ENCODE measurements at places on chromosomes 11 and 22.

GRCh38 chr11:25876456-25876965 is 455.4 kb upstream of the ANO3 start:
- no peak for DNase-seq

DNA sequence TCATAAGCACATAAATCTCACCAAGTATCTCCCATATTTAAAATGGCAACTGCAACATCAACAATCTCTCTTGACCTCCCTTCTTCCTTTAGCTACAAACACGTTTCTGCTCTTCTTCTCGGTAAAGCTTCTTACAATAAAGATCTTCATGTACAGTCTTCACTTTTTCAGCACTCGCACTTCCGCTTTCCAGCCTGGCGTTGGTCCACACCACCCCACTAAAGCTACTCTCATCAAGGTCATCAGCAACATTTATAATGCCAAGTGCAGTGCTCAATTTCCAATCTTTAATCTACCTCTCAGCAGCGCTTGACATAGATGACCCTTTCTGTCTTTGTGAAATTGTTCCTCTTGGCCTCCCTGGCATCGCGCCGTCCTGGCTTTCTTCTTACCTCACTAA is 33.6 kb downstream of the NTM start:
- DNase-seq: no peak

DNA sequence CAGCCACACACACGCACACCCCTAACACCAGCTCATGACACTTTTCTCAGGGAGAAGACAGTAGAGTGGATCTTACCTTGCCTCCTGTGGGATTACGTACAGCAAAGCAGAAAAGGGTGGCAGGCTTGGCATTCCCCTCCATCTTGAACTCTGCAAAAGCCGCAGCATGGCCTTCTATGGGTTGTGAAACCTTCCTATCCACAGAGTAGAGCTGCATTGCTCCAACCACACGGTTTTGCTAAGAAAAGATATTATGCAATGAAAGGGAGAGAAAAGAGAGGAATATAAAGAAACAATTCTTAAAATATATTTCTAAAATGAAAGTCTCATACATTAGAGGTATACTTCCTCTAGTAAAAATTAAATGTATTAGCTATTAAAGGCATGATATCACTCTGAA is 48.8 kb downstream of the CLTCL1 start:
- DNase-seq: no peak

DNA sequence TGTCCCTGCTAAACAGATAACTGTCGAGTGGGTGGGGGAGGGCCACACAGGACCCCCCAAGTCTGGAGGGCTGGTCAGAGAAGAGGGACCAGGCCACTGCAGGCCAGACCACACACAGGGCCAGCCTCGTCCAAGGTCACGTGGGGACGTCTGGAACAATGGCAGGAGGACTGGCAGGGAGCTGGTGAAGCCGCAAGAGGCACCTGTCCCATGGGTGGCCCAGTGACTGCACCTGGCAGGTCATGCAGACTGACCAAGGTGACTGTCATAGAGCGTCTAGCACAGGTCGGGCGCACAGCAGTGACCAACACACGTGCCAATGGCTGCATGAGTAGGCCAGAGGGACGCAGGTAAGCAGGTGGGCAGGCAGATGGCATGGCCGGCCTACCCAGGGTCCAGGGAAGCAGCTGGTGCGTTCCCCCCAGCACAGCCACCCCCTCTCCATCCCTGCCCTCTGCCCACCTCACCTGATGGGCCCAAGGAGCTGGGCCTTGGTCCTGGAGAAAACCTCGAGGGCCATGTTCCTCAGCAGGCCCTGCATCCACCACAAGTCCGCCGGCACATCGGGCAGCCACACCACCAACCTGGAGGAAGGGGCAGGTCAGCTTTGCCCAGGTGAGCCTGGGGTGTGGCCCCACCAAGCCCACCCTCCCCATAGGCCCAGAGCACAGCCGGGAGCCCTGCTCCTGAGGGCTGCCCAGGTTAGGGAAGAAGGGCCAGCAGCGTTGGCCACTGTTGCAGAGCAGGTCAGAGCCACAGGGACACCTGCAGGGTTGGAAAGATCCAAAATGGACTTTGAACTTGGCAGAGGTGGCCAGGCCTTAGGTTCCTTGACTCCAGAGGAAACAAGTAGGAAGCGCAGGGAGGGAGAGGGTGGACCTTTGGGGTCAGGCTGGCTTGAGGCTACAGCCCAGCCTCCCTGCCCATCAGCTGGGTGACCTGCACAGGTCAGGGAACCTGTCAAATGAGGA is 10.4 kb downstream of the PNPLA5 start:
- no peak for DNase-seq

- no peak for DNase-seq
These were observed 55.2 kb upstream of the SLC22A12 start for GRCh38 chr11:64535811-64536210.

DNA sequence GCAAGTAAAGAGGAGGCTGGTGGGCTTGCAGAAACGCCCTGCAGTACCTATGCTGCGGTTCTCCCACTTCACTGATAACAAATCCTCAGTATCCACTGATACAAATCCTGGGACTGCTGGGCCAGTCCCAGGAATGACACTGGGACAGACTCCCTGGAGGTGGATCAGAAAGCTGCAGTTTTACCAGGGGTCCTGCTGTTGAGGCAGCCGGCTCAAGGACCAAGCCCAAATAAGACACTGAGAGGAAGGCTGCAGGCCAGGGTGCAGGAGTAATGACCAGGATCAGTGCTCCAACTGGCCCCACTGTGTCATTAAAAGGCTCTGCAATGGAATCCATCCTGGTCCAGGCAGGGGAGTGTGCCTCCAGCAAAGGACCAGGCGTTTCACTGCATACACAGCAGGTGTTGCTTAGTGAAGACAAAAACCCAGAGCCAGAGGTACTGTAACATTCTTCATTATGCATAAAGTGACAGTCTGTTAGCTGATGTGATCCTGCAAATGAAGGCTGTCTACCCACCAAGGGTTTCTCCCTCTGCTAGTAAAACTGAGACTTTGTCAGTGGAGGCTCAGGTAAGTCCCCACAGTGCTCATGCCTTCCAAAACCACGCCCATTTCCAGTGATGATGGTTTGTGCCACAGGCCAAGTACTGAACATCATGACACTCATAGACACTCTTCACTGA is 1.4 kb upstream of the C22orf39 start:
- DNase-seq: no peak

DNA sequence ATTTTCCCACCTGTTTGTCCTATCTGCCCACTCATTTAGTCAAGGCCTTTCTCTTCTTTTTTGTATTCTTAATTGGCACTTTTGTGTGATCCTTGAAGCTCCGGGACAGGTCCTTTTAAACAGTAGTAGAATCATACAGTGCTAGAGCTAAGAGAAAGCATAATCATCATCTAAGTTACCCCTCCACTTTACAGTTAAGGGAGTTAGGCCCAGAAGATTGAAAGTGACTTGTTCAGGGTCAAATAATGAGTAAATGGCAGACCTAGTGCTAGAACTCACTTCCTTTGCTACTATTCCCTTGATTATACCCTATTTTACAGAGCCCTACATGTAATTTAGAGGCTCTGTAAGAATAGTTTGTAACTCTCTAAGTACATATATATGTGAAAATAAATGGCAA is 2.5 kb downstream of the USP47 start:
- DNase-seq: no peak

GRCh38 chr22:42229455-42230149 is 40.9 kb downstream of the TCF20 start:
- no peak for DNase-seq

DNA sequence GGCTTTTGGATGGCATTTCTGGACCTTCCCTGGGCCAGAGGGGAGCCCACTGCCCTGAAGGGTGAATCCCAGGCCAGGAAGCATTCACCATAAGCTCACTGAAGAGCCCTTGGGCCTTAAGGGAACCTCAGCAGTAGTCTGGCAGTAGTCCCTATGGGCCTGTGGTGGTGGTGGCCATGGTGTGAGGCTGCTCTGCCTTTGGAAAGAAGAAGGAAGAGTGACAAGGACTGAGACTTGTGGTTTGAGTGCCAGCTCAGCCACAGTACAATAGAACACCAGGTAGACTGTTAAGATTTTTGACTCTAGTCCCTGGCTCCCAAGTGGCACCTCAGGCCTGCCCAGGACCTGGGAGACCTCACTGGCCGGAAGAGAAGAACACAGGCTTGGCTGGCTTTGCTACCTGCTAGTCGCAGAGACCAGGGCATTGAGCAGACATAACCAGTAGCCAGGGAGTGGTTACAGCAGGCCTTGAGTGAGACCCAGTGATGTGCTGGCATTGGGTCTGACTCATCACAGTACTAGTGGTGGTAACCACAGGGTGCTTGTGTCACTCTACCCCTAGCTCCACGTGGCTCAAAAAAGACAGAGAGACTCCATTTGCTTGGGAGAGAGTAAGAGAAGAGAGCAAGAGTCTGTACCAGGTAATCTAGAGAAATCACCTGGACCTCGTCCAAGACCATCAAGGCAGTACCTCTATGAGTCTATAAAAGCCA is 259.8 kb upstream of the BLID start:
- no peak for DNase-seq

DNA sequence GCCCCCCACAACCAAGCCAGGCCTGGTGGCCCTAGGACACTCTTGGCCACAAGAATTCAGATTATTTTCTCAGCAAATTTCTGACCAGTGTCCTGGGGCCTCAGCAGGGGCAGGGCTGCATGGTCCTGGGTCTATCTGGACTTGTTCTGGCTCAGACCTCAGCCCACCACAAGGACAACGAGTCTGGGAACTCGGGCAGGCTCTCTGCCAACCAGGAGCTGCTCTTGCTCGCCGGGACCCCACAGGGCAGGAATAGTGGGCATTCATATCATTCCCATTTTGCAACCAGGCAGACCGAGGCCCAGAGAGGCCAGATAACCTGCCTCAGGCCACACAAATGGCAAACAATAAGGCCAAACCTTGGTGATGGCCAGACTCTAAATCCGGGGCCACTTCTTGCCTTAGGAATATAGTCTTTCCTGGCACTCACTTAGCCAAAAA is 75.4 kb upstream of the WNT7B start:
- no peak for DNase-seq

DNA sequence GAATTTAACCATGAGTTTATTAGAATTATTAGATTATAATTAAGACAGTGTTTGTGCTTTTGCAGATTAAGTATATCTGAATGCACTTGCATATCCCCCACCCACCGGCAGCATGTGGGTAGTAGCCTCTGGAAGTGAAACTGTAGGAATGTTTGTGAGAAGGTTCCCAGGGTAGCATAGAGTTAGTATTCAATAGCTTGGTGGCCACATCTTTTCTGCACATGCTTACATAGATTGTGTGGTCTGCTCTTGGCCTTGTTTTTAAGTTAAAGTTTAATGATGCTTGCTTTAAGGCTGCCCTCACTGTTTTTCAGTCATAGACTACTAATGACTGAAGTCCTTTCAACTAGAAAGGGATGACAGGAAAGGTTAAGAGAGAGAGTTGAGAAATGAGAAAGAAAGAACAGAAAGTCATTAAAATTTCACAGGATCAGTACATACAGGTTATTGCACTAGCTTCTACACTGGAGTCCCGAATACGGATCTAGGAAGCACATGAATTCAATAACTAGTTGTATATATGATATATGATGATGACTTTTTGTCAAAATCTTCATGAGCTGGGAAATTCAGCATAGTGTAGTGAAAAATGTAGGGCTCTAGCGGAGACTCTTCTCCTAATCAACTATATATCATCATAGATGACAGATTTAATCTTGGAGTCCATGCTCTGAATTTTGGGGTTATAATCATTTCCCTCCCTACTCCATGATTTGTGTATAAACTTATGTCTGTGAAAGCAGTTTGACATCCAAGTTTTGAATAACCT is 137.1 kb downstream of the ARHGAP42 start:
- no peak for DNase-seq

GRCh38 chr22:30434843-30435242 is 9.3 kb downstream of the MTFP1 start:
- DNase-seq: no peak

DNA sequence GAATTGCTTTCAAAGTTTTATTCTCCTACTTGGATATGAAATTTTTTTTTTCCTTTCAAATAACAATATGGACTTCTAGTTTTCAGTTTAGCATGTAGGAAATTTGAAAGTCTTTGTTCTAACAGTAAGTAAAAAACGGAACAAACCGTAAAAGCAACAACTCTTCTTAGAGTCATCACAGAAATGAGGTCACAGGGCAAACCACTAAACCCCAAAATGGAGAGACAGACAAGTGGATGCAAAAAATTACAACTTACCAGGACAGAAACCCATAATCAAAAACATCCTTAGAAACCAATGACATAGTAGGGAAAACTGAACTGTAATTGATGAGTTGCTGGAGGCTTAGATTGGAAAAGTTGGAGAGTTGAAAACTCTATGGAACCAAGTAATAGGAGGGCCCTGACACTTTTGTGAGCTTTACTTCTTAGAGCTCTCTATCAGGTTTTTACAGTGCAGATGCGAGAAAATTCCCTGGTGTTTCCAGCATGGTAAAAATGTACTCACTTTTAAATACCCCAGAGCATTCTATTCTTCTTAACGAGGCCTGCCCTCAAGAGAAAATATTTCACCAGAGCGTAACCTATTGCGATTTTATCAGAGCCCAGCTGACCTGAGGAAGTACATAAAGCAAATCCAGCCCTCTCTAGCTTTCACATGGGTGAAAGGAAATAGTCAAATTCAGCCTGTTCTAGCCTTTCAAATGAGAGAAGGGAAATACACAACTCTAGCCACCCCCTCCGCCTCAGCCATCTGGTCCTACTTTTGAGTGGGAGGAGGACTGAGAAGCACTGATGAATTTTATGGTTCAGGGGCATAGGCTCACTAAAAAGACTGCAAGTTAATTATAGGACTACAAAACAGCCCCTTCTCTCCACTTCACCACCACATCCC is 39.1 kb downstream of the CASP12 start:
- no peak for DNase-seq

DNA sequence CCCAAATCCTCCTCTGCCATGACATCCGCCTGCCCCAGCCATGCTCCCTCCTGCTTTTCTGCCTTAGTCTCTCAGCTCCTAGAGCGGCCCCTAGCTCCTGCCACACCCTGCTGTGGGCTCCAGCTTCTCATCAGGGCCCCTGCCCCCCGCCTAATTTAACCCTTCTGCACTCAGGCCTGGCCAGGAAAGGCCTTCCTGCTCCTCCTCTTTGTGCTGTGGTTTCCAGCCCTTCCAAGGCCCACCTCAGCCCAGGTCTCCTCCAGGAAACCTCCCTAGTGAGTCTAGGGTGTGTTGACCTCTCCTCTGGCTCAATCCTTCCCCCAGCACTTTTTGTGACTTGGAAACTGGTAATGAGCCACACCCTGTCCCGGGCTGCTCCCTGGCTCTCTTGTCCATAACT is 11.3 kb downstream of the PTPN5 start:
- DNase-seq: no peak

DNA sequence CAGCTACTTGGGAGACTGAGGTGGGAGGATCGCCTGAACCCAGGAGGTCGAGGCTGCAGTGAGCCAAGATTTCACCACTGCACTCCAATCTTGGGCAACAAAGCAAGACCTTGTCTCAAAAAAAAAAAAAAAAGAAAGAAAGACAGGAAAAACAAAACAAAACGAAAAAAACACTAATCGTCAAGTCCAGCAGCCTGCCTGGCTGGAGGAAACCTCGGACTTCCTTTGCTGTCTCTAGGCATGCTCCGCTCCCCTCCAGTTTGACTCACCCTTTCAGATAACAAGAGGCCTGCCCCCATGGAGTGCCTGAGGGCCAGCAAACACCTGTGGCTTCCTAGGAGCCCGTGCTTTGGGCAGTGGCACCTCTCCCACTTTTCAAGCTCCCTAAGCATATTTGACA is 28.8 kb upstream of the CHKA start:
- DNase-seq: no peak

GRCh38 chr22:37109242-37109917 is at the start of gene TMPRSS6:
Gene TMPRSS6 (minus strand): TSS chr22:37109713. CDS start chr22:37103417, 6,296 bp downstream.
- no peak for DNase-seq

All from activated T-helper 1 cell treated with Interleukin-2 at 50 U/mL for 16 hours (primary cell).